HCEC 1CT (cell line): ENCODE measurements at places on chromosomes 13 and 19.

GRCh38 chr13:109804654-109805053 is 18.3 kb upstream of the IRS2 start:
- no peak for DNase-seq

DNA sequence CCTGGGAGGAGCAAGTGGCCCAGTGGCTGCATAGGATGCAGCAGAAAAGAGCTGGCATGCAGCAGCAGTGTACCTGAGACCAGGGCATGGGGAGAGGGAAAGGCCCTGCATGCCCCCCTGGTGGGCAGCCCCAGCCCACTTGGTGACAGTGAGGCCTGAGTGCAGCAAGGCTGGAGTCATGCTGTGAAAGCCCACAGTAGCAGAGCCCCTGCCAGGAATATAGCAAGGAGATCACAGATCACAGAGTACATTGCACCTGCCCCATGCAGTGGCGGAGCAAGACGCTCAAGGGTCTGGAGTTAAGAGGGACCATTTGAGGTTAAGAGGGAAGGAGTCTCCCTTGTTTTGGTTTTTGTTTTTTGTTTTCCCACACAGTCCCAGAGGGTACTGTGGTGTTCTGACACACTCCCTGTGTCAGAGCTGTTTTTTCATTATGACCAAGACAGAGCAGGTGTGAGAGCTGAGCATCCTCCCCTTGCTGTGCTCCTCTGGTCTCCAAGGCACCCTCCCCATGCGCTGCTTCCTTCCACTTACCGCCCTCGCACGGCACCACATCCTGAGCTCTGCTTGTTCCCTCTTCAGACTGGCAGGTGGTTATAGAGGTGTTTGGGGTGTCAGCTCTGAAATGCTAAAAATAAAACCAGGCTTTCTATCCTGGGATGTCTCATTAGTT is 85.0 kb upstream of the UBL3 start:
- no peak for DNase-seq

GRCh38 chr13:96684907-96685306 is 309.4 kb downstream of the OXGR1 start:
- no peak for DNase-seq

DNA sequence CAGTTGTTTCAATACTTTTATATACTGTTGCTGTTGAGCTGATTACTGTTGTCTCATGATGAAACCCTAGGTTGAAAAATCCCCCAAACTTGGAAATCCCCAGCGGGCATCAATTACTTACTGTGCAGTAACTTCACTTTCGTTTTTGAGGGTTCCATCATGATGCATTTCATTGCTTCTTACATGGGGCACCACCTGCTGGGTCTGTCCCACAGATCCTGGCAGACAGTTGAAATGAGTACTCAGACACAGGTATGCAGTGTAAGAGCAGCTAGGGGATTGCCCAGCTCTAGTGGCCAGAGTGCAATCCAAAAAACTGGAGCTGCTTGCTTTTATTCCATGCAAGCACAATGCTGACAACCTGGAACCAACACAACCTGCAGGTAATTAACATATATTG is 132.5 kb upstream of the ZNF91 start:
- DNase-seq = no peak

- DNase-seq = no peak
These were observed 21.8 kb upstream of the RBM26 start for GRCh38 chr13:79427883-79428282.

DNA sequence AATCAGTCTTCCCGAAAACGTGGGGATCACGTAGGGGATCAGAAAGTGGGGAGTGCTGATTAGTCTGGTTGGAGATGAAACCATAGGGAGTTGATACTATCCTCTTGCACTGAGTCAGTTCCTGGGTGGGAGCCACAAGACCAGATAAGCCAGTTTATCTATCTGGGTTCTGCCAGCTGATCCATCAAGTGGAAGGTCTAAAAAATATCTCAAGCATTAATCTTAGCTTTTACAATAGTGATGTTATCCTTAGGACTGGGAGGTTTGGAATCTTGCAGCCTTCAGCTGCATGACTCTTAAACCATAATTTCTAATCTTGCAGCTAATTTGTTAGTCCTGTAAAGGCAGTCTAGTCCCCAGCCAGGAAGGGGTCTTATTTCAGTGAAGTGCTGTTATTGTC is 2474.2 kb downstream of the PCDH9 start:
- DNase-seq = no peak

DNA sequence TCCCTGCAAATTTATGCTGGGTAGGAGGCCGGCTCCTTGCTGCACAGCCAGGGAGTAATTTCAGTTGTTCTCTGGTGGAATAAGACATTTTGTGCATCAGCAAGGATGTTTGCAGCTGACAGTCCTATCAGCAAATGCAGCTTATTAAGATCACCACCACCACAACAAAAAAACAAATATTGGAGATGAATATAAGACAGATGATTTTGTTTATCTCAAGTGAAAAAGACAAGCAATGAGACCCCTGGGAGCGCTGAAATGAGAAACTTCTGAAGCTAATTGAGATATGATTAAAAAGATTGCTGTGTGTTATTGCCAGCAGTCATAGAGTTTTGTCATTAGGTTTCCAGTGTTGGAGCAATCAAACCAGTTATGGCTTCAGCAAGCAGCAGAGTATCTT is 505.6 kb downstream of the GPC6 start:
- no peak for DNase-seq

- no peak for DNase-seq
These were observed 44.5 kb downstream of the CAPN12 start for GRCh38 chr19:38699647-38700349.

GRCh38 chr13:108895220-108895704 is 265.9 kb downstream of the MYO16 start:
- DNase-seq = peak; percentile 64

DNA sequence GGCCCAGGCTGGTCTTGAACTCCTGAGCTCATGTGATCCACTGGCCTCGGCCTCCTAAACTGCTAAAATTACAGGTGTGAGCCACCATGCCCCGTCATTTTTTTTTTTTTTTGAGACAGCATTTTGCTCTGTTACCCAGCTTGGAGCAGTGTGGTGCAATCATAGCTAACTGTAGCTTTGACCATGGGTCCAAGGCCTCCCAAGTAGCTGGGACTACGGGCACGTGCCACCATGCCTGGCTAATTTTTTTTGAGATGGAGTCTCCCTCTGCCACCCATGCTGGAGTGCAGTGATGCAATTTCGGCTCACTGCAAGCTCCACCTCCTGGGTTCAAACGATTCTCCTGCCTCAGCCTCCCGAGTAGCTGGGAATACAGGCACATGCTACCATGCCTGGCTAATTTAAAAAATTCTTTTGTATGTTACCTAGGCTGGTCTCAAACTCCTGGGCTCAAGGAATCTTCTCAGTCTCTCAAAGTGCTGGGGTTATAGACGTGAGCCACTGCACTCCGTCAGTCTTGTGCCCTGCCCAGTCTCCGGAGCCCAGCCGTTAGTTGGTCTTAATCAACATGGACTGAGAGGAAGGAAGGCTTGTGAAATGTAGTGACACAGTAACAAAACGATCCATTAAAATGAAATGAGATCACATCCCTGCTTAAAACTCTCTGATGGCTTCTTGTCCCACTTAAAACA is 1.4 kb upstream of the LRG1 start:
- DNase-seq = no peak

- no peak for DNase-seq
These were observed 130.2 kb downstream of the MIPEP start for GRCh38 chr13:23758798-23759527.

DNA sequence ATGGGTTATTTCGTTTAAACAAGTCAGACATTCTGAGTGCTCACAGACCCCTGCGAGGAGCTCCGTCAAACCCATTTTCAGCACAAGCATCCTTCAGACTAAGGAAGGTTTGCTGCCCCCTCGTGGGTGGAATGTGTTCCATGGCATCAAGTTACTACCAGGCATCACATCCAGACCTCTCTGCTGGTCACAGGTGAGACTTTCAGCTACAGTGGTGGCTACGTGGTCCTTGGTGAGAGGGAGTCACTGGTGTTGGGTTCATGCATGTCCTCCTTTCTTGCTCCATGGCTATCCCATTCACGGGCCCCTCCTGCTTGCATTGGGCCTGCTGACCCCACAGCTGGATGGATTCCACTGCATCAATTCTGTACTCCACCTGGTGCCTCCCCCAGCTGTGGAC is 9.1 kb upstream of the LILRB5 start:
- peak; percentile 12 for DNase-seq

DNA sequence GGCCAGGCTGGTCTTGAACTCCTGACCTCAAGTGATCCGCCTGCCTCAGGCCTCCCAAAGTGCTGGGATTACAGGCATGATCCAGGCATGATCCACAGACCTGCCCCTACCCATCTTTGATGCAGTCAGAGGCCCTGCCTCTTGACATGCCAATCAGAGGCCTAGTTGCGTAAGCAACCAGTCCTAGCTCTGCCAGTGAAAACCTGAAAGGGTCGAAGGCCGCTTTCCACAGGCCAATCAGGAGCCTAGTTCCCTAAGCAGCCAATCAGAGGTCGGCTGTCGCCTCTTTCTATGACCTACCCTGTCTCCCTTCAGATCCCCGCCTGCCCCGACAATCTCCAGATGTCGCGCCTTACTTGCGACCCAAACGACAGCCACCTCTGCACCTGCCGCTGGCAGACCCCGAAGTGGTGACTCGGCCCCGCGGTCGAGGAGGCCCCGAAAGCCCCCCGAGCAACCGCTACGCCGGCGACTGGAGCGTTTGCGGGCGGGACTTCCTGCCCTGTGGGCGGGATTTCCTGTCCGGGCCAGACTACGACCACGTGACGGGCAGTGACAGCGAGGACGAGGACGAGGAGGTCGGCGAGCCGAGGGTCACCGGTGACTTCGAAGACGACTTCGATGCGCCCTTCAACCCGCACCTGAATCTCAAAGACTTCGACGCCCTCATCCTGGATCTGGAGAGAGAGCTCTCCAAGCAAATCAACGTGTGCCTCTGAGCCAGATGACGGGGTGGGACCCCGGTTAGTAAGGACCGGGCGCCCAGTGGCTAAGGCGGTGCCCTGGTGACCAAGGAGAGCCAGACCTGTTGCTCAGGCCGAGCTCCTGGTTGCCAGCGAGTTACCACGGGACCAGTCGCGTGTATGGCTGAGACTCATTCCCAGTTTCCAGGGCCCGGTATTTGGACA is 6.3 kb downstream of the SYDE1 start:
- no peak for DNase-seq

DNA sequence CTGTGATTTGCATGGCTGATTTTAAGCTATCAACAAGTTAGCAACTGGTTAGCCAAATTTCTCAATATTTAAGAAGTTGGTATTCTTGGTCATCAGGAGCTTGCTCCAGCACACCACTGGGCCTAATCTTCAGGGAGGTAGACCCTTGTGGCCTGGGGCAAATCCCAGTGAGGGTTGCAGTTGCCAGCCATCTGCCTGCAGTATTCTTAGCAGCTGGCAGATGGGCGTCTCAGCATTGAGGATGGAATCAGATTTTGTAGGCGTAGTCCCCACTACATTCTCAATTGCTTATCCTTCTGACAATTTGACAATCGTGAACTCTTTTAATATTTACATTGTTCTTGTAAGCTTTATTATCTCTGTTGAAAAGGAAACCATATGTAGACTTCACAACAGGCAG is 1266.2 kb downstream of the SLITRK5 start:
- no peak for DNase-seq

DNA sequence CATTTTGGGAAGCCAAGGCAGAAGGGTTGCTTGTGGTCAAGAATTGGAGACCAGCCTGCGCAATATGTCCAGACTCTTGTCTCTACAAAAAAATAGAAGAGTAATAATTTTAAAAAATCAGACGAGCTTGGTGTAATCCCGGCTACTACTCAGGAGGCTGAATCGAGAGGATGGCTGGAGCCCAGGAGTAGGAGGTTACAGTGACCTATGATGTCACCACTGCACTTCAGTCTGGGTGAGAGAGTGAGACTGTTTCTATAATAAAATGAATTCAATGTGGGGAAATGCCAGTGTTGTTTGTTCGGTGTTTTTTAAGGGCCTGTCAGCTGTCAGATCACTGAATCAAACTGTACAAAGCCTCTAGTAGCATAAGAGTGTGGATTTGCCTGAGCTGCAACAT is 1.2 kb upstream of the FBXL3 start:
- DNase-seq = peak; percentile 28

DNA sequence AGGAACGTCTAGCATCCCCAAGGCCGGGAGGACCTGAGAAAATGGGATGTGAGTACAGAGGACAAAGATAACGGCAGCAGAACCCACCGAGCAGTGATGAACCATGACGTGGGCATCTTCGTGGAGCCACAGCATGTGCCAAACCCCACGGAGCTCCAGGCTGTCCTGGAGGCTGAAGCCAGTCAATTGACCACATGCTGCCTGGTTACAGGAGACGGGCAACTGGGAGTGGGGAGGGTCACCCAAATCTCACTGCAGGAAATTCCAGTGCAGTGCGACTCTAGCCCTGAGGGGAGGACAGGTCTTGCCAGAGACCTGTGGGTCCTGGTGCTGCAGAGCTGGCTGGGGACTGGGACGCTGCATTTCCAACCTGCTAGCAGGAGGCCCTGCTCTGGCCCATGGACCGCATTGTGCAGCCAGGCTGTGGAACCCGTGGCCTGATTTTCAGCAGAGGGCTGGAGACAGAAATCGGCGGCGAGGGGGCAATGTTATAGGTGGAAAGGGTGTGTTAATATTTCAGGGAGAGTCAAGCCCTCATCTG is 3.2 kb upstream of the GRTP1 start:
- no peak for DNase-seq

- no peak for DNase-seq
These were observed 45.5 kb downstream of the KCNRG start for GRCh38 chr13:50060718-50061117.

DNA sequence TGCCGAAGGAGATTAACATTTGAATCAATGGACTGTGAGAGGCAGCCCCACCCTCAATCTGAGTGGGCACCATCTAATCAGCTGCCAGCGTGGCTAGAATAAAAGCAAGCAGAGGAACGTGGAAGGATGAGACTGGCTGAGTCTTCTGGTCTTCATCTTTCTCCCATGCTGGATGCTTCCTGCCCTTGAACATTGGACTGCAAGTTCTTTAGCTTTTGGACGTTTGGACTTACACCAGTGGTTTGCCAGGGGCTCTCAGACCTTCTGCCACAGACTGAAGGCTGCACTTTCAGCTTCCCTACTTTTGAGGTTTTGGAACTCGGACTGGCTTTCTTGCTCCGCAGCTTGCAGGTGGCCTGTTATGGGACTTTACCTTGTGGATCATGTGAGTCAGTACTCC is 14.7 kb downstream of the NHLRC3 start:
- no peak for DNase-seq

- DNase-seq = no peak
These were observed 5.3 kb downstream of the KANK3 start for GRCh38 chr19:8337728-8338127.

DNA sequence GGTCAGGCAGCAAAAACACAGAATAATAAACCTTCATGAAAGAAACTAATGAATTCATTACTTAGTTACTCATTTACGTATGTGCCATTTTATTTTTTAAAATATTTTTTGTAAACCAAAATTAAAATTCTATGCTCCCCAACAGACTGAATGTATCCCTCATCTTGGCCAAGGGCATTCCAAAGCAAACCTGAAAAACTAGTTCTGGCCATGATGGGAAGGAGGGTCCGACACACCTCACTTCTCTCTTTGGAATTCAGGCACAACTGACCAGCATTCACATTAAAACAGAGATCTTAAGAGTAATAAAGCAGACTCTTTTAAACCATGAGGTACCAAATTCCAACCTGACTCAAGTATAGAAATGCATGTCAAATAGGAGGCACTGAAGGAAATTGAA is 1576.9 kb upstream of the SPRY2 start:
- DNase-seq = no peak

- no peak for DNase-seq
These were observed 3.1 kb upstream of the FPR1 start for GRCh38 chr19:51754770-51755169.
